ENCODE measurements at places on chromosomes 4 and X. TPM values are rescaled to one million over a fixed set of nuclear protein-coding genes. Genes with fewer than 3 reads are reported as not detected.

DNA sequence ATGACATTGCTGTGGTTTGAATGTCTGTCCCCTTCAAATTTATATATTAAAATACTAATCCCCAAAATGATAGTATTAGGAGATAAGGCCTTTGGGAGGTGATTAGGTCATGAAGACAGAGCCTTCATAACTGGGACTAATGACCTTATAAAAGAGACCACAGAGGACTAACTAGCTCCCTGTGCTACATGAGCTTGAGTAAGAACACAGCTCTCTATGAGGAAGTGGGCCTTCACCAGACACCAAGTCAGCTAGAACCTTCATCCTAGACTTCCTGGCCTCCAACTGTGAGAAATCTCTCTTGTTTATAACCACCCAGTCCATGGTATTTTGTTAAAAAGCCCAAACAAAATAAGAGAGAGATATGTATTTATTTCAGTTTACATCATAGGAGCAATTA lies 242.2 kb upstream of the CTSO start:
- H3K36me3 ChIP-seq, result no peaks in the 10 kb centered on the region
- no peak overlapping the region for H3K27ac ChIP-seq
- DNase-seq, result no peak
- H3K27me3 ChIP-seq, result no peaks in the 10 kb centered on the region
- no peaks in the 10 kb centered on the region for H3K4me1 ChIP-seq

DNA sequence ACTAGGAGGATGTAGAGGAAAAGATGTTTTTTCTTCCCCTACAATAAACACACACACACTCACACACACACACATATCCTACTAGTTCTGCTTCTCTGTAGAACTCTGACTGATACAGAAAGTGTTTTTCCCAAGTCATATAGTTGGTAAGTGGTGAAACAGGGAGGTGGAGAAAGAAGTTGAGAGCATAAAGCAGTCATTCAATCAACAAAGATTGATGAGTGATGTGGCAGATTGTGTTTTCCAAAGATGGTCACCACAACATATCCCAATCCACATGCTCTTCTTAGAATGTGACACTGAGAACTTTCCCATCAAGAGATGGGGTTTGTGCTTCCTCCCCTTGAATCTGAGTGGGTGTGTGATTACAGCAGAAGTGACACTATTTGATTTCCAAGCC lies 123.4 kb upstream of the ATP6AP2 start:
- H3K4me1 ChIP-seq, result no peaks in the 10 kb centered on the region
- H3K27ac ChIP-seq, result no peak overlapping the region
- no peaks in the 10 kb centered on the region for H3K27me3 ChIP-seq

PLAC1 gene
- not detected for polyA plus RNA-seq

TLR10 gene
- not detected for polyA plus RNA-seq

PNMA5 gene
- polyA plus RNA-seq, result not detected
